Thymus (tissue), 14 donors: ENCODE measurements at places on chromosomes 2 and 18. TPM values are rescaled to one million over a fixed set of nuclear protein-coding genes. Genes with fewer than 3 reads are reported as not detected.

DNA sequence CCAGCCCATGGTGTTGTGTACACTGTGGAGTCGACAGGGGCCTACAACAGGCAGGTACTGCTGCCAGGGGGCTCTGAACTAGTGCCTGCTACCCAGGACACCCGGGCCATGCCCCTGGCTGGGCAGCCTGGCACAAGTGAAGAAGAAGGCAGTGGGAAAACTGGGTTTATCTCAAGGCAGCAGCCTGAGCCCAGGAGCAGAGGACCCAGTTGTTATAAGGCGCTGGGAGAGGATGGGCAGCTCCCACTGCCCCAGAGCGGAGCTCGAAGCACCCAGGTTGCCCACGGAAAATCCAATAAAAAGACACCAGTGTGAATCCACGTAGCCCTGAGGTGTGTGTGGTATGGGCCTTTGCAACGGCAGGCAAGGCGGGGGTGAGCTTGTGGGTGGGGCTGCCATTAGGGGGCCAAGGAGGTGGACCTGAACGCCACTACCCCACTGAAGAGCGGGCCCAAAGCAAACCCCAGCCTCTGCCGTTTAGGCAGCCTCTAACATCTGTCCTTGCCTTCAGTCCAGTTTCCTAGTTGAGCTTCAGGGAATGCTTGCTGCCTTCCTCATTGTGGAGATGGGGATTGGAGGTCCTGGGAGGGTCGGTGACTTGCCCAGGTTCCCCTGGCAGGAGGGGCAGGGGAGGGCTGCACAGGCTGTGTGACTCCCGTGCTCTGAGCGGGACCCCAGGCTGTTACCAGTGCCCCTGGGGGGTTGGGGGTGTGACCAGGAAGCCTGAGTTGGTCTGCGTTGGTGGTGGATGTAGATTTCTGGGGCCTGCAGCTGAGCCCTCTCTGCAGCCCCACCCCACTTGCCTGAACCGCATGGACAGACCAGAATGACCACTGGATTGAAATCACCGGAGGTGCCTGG is 16.0 kb downstream of the ARID5A start:
- H3K4me3 ChIP-seq, result no peak overlapping the region
- peaks cover 41% of the 10 kb centered on the region for H3K36me3 ChIP-seq
- H3K27me3 ChIP-seq, result no peaks in the 10 kb centered on the region
- no peak overlapping the region for H3K27ac ChIP-seq
- no peak for DNase-seq
- H3K4me1 ChIP-seq, result peaks cover 7% of the 10 kb centered on the region

DNA sequence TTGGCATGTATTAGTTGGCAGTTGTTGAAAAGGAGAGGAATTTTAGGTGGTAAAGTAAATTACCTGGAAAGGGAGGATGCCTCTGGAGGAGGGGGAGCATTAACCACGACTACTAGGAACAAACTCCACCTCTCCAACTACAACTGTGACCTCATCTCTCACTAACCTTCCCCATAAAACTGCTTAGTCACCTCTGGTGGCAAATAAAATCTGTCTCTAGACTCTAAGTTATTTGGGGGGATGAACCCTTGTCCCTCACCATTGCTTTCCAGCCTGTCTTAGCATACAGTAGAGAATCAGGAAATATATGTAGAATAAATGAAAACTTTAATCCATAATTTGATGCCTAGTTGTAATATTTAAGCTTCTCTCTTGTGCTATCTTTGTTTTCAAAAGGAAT is 27.6 kb upstream of the MYO1B start:
- H3K4me3 ChIP-seq, result no peak overlapping the region
- H3K27ac ChIP-seq, result no peak overlapping the region
- no peaks in the 10 kb centered on the region for H3K36me3 ChIP-seq
- H3K27me3 ChIP-seq, result no peaks in the 10 kb centered on the region
- peaks cover 2% of the 10 kb centered on the region for H3K4me1 ChIP-seq

The COMMD1 gene
- total RNA-seq, result 39.9 TPM

The FRZB gene
- total RNA-seq, result 2.5 TPM

DNA sequence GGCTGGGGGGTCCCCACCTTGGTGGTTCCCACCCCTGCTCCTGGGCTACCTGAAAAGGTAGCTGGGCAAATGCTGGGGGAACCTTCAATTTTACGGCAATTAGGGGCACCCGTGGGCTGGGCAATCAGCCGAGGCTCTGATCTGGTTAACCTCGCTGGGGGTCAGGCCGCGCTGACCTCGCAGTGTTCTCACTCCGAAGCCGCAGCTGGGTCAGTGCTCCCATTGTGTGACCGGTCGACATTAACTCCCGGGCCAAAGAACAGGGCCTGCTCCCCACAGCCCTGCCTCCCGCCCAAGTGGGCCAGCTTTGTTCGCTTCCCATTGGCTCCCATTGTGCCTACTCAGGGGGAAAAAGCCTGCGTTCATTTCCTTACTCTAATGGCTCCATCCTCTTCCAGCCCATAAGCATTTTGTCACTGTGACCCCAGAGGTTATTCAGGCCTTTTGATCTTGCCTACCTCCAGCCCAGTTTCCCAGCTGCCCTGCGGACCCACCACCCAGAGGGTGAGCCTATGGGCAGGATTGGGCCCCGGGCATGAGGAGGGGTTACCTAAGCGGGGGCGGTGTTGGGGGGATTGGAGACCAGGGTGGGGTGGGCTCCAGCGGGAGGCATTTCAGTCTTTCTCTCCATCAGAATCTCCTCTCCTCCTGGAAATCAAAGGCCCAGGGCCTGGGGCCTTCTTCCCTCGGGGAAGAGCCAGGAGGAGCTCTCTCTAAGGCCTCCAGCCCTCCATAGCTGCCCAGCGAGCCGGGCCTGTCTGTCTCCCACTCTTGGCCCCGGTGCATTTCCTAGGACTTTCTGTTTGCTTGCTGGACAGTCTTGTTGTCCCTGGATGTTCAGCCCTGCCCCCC is 90.1 kb downstream of the MYCN start:
- H3K27me3 ChIP-seq, result no peaks in the 10 kb centered on the region
- no peaks in the 10 kb centered on the region for H3K4me1 ChIP-seq
- no peak overlapping the region for H3K27ac ChIP-seq
- H3K4me3 ChIP-seq, result no peak overlapping the region
- no peak for DNase-seq

- H3K4me1 ChIP-seq, result peaks cover 4% of the 10 kb centered on the region
- H3K27me3 ChIP-seq, result no peaks in the 10 kb centered on the region
- peak overlapping the region; percentile 87 for H3K4me3 ChIP-seq
- H3K36me3 ChIP-seq, result no peaks in the 10 kb centered on the region
- peak overlapping the region; percentile 96 for H3K27ac ChIP-seq
- peak; percentile 96 for DNase-seq
Observed at GRCh38 chr2:177618255-177619253, 226.0 kb downstream of the AGPS start.

The CREG2 gene
- total RNA-seq, result 0.38 TPM

The C2orf80 gene
- not detected for total RNA-seq

GRCh38 chr18:51666763-51667191 is 469.3 kb upstream of the MEX3C start:
- DNase-seq, result no peak
- H3K36me3 ChIP-seq, result no peaks in the 10 kb centered on the region
- no peaks in the 10 kb centered on the region for H3K27me3 ChIP-seq
- H3K4me3 ChIP-seq, result no peak overlapping the region
- no peak overlapping the region for H3K27ac ChIP-seq
- no peaks in the 10 kb centered on the region for H3K4me1 ChIP-seq

GRCh38 chr18:12862874-12863482 is 21.1 kb downstream of the PTPN2 start:
- H3K4me3 ChIP-seq, result no peak overlapping the region
- peaks cover 4% of the 10 kb centered on the region for H3K36me3 ChIP-seq
- H3K27ac ChIP-seq, result peak overlapping the region; percentile 87
- H3K4me1 ChIP-seq, result peaks cover 41% of the 10 kb centered on the region

The PTPRN gene
- 0.14 TPM for total RNA-seq
